ENCODE measurements at places on chromosomes 5 and 9.
A peak's percentile ranks its signal among the peaks of the same experiment; 100 is the strongest.

DNA sequence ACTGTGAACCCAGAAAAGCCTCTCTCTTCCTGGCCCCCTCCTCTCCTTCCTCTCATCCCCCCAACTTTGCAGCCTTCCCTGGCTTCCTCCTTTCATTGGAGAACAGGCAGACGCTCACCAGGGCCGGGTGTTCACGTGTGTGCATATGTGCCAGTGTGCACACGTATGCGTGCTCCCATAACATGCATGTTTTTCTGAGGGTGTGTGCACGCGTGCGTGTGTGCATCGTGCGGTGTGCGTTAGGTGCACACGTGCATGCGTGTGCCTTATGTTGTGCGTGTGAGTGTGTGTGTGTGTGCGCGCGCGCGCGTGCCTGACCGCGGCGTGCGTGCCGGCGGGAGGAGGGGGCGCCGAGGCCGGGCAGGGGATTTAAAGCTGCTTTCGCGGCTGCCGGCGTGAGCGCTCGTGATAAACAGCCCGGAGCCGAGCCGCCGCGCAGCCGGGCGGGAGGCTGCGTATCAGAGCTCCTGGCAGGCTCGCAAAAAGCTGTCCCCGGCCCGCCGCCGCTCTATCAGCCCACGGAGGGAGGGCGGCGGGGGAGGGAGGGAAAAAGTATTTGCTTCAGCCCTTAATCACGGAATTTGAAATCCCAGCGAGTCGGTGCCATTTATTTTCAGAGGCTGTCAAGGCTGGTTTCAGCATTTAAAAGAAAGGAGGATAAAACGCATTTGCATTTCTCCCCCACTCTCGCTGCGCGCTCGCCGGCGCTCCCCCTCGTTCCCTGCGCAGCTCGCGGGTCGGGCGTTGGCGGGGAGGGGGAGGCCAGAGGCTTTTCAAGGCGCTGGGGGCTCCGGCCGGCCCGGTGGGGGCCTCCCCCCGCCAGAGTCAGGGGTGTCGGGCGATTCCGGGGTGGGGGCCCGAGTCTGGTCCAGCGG, 183.9 kb downstream of the C9orf50 start:
- DNase-seq = peak; percentile 78

- DNase-seq = no peak
Measured at GRCh38 chr5:1519631-1520210, 4.0 kb downstream of the LPCAT1 start.

- peak; percentile 13 for DNase-seq
Measured at GRCh38 chr5:124908581-124909451, 162.4 kb upstream of the ZNF608 start.

GRCh38 chr5:28066856-28067255, 1028.5 kb upstream of the CDH9 start:
- DNase-seq = no peak

DNA sequence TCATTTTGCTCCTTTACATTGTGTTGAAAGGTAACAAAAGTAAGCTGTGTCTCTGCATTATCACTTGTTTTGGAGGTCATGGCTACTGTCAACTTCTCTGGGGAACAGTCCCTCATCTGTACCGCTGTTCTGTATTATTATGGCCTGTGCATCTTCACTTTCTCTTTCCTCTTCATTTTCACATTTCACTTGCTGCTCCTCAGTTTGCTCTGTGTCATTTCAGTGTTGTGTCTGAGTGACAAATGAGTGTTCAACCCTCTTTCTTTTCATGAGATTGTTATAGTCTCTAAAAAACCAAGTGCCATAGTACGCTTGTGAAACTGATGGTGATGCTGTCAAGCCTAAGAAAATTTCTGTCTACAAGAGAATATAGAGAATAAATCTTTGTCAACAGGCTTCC, 122.0 kb upstream of the FER start:
- no peak for DNase-seq

DNA sequence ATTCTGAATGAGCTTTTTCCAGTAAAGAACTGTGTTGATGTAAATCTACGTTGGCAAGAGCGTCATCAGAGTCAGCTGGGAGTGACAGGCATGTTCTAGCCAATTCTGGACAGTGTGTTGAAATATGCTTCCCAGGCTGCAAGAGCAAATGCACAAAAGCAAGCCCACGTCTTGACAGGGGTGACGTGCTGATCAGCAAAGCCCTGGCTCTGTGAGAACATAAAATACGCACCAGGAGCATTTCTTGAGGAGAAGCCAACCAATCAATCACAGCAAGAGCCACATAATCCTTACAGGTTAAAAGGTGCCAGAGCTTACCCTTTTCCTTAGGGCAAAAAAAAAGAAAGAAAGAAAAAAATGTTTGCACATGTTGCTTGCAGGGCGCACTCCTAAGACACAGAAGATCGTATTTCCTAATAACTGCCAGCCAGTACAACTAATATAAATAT, 148.1 kb downstream of the PDE4D start:
- peak; percentile 73 for DNase-seq

DNA sequence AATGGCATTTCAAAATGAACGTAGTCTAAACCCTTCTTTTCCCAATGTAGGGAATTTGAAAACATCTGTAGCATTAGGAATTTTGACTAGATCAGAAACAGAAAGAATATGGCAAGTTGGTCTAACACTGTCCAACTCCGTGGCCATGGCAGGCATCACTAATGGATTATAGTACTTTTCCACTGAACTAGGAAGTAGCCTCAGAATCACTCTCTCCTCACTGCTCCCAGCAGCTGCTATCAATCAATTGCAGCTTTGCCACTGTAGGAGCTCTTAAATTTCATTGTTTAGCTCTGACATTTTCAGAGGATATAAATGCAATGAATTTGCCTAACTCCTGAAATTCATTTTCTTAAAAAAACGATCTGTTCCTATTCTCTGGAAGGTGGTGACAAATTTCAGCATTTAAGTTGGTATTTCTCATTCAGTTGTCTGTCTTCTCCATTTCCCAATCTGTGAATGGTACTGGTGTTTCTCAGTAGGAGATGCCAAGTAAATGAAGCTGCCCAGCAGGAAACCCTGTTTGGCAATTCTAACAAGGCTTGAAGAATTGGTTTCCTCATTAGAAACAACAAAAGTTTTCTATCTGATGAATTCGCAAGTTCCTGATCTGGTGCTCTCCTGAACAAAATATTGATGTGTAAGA, 64.7 kb downstream of the TLR4 start:
- DNase-seq = no peak

- DNase-seq = no peak
Measured at GRCh38 chr9:131818089-131818488, 78.2 kb upstream of the RAPGEF1 start.

DNA sequence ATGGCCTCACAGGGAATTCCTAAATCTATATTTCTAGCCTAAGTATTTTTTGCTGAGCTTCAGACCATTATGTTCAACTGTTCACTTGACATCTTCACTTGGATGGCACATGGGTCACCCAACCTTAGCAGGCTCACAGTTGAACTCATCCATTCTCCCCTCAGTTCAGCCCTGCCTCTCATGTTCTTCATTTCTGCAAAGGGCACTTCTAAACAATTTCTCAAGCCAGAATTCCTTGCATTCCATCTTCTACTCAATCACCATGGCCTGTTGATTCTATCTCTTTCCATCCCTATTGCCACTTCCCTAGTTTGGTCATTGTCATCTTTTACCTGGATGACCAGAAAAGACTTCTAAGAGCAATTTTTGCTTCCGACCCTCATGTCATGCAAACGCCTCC, 7.3 kb upstream of the RGS3 start:
- DNase-seq = peak; percentile 36

GRCh38 chr9:107705521-107705920, 216.0 kb upstream of the KLF4 start:
- DNase-seq = no peak

All from fibroblast of the aortic adventitia (primary cell).